ENCODE measurements at places on chromosomes 6 and 20.

- DNase-seq: no peak
Observed at GRCh38 chr6:143952060-143952778, 55.8 kb downstream of the PLAGL1 start.

GRCh38 chr20:62355516-62355877, 11.6 kb downstream of the LAMA5 start:
- DNase-seq: no peak

DNA sequence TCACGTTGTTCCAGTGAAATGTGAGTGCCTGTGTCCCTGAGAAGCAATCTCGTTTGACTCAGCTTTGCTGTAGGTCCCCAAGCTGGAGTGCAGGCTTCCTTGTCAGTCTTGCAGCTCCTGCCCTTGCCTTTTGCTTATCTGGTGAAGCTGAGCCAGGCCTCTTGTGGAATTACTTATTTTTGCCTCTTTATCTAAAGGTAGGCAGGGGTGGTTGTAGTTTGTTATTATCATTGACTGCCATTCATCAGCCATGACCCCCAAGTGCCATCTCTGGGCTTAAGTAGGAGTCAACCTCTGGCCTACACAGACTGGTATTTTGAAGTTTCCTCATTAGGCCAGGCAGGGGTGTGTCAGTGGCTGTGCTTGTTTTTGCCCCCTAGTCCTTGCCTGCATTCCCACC, 2.1 kb downstream of the TMEM14B start:
- DNase-seq: no peak

DNA sequence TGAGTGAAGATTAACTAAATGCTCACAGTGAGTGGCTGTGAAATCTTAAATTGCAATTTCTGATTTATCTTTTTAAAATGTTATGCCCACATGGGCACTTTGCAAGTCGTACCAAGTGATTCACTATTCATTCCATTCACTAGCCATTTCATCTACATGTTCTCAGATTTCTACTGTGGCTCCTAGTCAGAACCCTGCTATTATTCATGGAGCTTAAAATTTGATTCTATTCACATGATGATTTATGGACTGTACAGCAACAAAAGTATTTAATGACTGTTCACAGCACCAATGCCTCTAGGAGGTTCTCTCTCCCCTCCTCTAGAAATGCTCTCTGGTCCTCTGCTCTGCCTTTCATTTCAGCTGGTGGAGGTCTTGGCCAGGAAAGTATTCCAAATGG, 133.5 kb upstream of the MAP3K7 start:
- no peak for DNase-seq

DNA sequence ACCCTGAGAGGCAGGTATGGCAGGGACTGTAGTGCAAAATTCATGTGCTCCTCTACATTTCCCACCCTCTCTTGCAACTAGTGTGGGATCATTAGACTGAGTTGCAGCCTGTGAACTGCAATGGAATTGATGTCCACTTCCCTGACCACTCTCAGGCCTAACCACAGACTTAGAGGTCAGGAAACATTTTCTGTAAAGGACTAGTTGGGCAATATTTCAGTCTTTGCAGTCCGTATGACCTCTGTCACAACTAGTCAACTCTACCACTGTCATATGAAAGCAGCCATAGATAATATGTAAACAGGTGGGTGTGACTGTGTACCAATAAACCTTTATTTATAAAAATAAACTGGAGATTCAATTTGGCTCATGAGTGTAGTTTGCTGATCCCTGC, 134.4 kb upstream of the TOP1 start:
- DNase-seq: no peak

GRCh38 chr6:72911463-72912155, 289.7 kb downstream of the KCNQ5 start:
- no peak for DNase-seq

GRCh38 chr6:159097256-159097655, 52.5 kb upstream of the TAGAP start:
- DNase-seq: no peak

DNA sequence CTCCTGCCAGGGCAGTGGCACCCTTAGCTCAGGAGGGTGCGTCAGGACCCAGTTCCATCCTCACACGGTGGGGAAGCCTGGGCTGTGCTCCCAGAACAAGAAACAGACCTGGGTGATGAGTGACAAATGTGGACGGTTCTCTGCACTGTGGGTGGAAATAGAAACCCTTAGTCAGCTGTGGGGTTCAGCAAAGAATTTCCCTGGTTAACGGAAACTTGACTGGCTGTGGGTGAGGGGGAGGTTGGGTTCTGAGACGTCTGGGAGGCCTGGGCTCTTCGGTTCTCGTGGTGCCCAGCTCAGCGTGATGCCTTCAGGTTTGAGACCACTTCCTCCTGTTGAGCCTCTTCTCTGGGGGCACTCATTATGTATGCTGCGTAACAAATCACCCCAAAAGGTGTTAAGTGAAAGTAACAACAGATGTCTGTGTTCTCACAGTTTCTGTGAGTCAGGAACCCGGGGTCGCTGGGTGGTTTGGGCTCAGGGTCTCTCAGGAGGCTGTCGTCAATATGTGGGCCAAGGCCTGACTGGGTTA, 53.1 kb upstream of the FAM83D start:
- DNase-seq: no peak

Data from GOT3 (cell line).